ENCODE measurements at places on chromosomes 6 and 20. TPM values are rescaled to one million over a fixed set of nuclear protein-coding genes. Genes with fewer than 3 reads are reported as not detected.

GRCh38 chr20:55273149-55273548 is 732.2 kb downstream of the CBLN4 start:
- DNase-seq, result no peak

DNA sequence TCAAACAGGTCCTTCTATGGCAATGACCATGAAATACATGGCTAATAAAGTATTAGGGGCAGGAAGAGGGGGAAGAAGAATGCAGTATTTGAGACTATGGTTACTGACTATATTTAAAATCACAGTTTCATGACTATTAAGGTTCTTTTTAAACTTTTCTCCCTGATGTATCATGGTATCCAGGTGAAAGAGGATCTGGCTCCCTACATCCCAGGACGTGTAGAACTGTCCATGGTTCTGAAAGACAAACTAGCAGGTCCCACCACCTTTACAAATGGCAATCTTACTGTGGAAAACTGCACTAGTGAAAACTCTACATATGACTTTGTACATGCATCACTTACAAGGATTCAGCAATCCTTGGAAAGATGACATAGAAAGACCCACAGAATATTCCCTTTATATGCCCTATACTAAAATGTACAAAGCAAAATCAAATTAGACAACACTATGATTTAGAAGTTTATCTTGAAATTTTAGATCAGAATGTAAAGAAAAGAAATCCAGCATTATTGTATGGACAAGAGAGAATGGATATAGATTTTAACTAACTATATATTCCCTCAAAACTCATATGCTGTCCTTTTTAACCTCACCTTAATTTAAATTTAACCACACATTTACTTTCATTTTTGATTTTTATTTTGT is 33.5 kb downstream of the RPP21 start:
- DNase-seq, result peak; percentile 61

DNA sequence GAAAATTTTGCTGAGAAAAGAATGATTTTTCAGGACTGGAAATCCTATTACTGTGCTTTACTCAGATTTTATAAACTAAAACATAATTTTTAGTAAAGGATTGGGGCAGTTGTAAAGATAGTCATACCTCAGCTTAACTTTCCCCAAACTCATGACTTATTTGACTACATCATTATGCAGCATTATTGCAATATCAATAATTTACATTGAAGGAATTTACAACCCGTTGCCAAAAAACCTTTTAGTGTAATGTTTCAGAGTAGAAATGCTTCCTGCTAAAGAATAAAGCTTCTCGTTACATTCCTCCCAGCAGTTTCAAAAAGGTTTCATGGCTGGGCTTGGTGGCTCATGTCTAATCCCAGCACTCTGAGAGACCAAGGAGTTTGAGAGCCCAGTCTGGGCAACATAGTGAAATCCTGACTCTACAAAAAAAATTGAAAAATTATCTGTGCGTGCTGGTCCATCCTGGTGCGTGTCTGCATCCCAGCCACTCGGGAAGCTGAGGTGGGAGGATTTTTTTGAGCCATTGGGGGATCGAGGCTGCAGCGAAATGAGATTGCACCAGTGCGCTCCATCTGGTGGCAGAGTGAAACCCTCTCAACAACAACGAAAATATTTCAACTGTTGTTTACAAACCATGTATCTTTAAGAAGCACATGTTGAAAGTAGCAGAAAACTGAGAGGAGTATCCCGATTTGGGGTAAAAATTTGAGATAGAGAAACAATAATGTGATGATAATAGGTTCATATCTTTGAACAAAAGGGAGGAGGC is 4.4 kb downstream of the AMD1 start:
- peak; percentile 29 for DNase-seq

GRCh38 chr6:53629120-53629477 is 36.5 kb downstream of the KLHL31 start:
- DNase-seq, result no peak

The MCCD1 gene
- polyA plus RNA-seq, result not detected

The SYCP2L gene
- polyA plus RNA-seq, result not detected

The DAAM2 gene
- polyA plus RNA-seq, result 8.2 TPM

The LAMA5 gene
- 6.2 TPM for polyA plus RNA-seq

The IMPG1 gene
- not detected for polyA plus RNA-seq

Data from small intestine (tissue), 16 donors.